ENCODE measurements at places on chromosomes 12 and 14.

DNA sequence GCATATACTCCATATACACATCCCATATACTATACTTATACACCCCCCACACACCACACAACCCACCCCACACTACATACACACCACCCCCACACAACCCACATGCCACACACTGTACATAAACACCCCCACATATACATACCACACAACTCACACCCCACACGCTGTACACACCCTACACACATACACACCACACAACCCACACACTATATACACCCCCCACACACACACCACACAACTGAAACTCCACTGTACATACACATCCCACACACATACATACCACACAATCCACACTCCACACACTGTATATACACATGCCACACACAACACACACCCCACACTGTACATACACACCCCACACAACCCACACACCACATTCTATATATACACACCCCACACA, 81.0 kb downstream of the NOC4L start:
- no peak for DNase-seq

DNA sequence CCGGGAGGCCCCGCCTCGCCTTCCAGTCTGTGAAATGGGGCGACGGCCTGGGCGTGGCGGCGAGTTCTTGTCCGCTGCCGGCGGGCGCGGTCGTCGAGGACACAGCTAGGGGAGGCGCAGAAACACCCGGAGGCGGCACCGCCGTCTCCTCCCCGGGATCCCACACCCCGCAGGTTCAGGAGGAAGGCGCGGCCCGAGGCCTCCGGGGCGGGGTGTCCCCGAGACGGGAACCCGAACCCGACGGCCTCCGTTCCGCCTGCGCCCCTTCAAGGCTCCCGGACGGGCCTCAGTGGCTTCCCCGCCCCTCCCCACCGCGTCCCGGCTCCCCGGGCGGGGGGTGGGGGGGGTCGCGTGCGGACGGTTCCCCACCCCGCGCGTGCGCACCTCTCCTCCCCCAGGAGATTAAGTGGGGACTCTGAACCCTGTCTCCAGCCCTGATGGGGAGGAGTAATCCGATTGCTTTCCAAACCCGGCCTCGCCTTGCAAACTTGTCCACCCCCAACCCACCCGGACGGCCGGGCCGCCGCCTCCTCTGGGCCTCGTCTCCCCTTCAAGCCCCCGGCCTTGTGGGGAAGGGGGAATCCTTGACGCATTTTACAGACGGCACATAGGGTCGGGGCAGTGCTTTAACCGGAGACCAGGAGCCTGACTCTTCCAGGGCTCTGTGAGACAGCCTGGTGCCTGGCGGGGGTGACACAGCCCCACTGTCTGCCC, 35.3 kb upstream of the ANKRD9 start:
- DNase-seq, result peak; percentile 37

GRCh38 chr14:54792288-54792687, 110.3 kb downstream of the GCH1 start:
- DNase-seq, result no peak

- no peak for DNase-seq
These were observed 228.0 kb downstream of the MON2 start for GRCh38 chr12:62694632-62695031.

- no peak for DNase-seq
These were observed 288.7 kb upstream of the FLRT2 start for GRCh38 chr14:85241022-85241855.

GRCh38 chr12:40013847-40014246, 92.0 kb downstream of the SLC2A13 start:
- no peak for DNase-seq

DNA sequence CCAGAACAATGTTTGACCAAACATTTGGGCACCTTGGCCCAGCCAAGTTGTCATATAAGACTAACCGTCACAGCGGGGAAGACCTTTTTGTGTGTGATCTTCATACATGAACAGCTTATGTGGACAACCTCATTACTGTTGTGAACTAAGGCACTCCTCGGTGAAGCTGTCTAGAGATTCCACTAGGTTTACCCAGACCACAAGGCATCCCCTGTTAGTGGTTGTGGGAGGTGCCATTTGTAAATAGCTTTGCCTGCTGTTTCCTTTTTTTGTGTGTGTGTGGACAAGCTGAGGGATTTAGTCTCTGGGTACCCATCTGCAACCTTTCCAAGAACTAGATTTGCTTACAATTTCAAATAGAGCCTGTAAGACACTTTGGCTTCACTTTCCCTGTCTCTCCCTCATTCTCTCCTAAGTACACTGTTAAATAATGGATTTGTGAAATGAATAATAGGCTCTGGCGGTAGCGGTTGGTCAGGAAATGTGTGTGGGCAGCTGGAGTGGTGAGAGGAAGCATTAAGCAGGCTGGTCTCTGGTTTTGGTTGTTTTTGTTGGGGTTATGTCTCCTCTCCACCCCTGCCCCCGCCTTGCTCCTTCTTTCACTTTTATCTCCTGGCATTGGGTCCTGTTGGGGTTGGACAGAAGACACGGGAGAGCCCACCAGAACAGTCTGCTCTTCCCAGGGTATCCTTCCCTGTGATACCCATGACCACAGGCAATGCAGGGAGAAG, 727.6 kb downstream of the VRK1 start:
- DNase-seq, result no peak

- no peak for DNase-seq
These were observed 759.6 kb upstream of the TMEM132C start for GRCh38 chr12:127507341-127507740.

DNA sequence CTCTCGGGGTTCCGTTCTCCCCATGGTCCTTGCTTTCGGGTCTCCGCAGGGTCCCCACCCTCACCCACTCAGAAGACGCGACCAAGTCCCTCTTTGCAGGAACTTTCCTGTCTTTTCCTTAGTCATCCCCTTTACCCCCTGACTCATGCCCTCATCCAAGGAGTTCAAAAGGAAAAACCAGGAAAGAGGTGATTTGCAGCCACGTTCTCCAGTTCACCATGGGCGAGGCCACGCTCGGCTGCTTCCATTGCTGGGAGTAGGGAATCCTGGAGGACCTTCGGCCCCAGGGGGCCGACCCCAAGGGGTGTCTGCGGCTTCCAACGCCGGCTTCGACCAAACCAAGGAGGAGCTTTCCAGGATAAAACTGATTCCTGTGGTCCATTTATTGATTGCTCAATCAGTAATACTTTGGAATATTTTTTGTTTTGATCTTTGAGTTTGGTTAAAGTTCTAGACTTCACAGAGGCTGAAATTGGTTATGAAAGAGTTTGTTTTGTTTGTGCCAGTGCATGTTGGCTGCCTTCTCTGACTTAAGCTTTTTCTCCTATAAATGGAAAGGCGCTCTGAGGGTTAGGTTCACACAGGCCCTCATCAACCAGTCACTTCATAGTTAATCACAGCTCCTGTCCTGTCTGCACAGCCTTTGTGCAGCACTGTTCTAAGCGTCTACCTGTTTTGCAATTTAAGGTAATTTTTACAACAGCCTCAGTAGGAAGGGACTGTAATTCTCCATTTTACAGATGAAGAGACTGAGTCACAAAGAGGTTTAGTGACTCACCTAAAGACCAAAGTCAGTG, 827 bp downstream of the ALDH2 start:
- no peak for DNase-seq

GRCh38 chr14:63991833-63992232, 139.0 kb downstream of the SYNE2 start:
- DNase-seq, result no peak

DNA sequence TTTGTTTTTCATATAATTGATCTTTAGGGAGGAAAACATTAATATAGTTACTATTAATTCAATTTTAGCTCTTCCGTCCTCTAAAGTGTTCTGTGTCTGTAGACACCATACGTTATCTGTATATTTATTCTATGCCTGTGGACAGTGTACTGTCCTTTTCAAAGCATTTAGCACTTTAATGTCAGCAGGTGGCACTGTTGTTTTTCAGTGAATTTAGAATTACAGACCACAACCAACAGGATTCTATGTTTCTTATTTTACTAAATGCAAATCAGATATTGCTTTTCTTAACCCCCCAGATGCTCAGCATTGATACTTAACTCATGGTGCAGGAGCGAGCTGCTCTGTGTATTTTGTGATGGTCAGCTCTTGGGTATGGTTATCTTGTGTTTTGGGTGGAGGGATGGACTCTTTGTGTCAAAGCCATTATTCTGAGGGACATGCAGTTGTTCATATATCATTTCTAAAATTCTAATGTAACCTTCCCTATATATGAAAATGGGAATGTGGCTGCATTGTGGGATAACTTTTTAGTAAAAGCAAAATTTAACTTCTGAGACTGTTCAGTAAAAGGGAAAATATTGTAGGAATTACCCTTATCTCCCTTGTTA, 65.2 kb downstream of the PAPOLA start:
- DNase-seq, result no peak

- no peak for DNase-seq
These were observed 215.5 kb downstream of the AEBP2 start for GRCh38 chr12:19654650-19655376.

DNA sequence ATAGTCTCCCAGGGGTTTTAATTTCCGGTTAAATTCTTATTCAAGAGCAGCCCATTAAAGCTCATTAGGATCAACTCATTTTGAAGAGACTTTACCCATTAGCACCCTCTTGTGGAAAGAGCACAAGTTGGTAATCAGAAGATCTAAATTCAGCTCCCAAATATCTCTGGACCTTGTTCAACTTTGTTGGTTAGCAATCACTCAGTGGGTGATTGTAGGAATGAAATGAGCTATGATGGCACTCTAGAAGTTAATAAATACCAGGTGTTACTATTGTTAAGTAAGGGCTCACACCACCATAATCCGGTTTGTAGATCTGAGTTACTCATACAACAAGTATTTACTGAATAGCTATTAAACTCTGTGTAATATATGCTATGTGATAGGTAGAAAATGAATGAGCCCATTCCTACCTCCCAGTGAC, 42.9 kb downstream of the TRIP11 start:
- no peak for DNase-seq

GRCh38 chr14:34078117-34078743, 127.4 kb upstream of the EGLN3 start:
- DNase-seq, result no peak

DNA sequence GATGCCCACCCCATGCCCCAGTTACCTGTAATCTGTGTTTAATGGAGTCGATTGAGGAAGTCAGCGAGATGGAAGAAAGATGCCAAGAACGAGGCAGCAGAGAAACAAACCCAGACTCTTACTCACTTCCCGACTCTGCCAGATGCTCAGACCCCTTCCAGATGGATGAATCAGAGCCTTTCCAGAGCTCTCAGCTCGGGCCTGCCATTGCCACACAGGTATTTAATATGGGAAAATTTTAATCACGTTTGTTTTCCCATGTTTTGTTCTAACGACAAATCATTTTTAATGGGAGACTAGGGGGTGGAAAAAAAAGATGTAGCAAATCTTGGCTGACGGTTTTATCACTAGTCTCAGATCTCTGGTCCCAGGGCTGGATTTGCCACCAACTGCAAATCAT, 72.5 kb upstream of the SRRM4 start:
- DNase-seq, result no peak

DNA sequence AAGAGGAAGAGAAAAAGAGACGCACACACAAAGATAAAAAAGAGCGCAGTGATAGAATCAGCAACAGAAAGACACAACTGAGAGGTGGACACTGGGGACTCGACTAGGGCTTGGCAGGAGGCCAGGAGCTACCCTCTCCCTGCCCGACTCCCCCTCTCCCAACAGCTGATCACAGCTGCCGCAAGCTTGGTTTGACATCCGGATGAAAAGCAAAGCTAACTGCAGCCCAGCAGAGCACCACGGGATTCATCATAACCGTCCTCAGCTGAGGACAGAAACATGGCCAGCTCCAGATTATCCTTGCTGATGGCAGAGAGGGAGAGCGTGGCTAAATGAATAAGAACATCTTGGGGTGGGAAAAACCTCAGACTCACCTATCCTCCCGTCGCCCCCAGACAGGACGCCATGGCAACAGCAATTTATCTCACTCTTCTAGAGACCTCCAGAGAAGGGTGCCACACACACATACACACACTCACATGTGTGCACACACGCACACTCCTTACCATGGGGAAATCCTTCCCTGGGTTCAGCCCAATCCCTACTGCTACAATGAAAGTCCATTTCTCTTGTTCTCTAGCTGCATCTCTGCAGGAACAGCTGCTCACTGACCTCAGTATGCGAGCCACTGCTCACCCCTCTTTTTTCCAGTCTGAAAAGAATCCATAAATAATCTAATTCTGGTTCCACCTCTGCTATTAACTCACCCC, 135.3 kb downstream of the NTF3 start:
- no peak for DNase-seq

GRCh38 chr12:5691943-5692342, 253.1 kb downstream of the ANO2 start:
- DNase-seq, result no peak

GRCh38 chr14:66649498-66649897, 141.6 kb downstream of the GPHN start:
- no peak for DNase-seq

DNA sequence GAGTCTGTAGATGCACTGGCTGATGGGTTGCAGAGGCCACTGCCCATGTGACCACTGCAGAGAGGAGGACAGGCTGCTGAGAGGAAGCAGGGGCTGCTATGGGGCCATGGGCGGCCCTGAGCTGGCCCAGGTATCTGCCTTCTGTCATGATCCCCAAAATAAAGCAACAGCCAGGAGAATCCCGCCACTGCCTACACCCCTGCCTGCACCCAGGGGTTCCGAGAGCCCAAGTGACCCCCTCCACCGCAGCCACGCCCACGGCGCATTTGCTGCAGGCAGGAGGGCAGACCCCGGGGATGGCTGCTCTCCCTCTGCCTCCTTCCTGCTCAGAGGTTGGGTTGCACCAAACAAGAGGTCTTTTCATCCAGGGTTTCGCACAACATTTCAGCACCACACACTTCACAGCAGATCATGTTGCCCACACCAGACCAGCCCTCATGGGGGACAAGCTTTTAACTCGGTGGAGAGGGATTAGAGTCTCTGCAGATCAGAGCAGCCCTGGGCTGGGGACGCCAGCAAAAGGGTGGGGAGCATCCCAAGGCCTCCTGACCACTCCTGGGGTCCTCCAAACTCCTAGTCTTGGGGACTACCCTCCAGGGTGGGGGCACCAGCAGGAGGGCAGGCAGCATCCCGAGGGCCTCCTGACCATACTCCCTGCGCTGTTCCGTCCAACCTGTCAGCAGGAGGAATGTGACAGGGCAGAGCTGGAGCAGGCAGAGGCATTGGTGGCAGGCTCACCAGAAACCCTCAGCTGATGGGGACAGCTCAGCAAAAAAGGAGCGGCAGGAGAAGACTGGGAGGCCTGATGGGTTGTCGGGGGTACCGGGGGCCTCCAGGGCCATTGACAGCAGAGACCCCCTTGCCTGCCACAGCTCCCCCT, 14.1 kb downstream of the CCDC85C start:
- no peak for DNase-seq

GRCh38 chr14:68628605-68629310, 164.1 kb downstream of the ZFP36L1 start:
- DNase-seq, result peak; percentile 31

- no peak for DNase-seq
These were observed 667.6 kb upstream of the TBX3 start for GRCh38 chr12:115351514-115352077.

DNA sequence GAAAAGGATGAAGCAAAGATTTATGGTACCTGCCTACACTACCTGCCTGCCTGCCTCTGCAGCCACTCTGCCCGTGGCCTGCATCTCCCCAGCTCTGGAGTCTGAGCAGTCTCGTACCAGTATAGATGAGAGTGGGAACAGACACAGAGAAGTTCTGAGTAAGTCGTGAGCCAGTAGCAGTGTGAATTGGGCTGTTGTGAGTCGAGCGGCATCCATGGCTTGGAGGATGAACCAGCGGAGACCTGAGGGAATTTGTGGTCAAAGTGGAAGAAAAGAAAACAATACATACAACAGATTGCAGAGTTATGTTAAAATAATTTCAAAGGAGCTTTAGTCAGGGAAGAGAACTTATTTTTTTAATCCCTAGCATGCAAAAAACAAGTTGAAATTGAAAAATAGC, 25.3 kb downstream of the C2CD5 start:
- DNase-seq, result no peak
